Stimulated activated CD8-positive, alpha-beta memory T cell treated with anti-CD3 and anti-CD28 coated beads, Interleukin-4, amount 100 ng/mL, for 1 hour (primary cell): ENCODE measurements at places on chromosomes 5 and 9.

DNA sequence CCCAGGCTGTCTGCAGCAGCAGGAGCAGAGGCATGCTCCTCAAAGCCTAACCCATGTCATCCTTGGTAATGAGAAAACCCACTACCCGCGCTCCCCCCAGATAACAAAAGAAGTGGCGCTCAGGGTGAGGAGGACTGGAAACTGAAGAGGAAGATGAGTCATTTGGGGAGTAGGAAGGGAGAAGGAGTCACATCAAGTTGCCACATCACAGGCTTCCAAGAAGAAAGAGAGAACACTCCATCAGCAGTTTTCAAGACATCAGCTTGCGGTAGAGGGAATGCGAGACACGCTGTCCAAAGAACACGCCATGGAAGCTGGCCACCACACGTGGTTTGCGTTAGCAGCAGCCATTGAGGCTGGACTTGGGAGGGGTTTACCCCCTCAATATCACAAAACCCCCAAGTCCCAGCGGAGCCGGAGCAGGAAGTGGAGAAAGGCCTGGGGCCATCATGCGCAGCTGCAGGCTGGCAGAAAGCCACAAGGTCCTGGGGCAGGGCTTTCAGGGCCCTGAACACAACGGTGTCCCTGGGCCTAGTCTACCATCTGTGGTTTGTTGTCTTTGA lies 41.5 kb downstream of the SH3PXD2B start:
- no peak for DNase-seq

DNA sequence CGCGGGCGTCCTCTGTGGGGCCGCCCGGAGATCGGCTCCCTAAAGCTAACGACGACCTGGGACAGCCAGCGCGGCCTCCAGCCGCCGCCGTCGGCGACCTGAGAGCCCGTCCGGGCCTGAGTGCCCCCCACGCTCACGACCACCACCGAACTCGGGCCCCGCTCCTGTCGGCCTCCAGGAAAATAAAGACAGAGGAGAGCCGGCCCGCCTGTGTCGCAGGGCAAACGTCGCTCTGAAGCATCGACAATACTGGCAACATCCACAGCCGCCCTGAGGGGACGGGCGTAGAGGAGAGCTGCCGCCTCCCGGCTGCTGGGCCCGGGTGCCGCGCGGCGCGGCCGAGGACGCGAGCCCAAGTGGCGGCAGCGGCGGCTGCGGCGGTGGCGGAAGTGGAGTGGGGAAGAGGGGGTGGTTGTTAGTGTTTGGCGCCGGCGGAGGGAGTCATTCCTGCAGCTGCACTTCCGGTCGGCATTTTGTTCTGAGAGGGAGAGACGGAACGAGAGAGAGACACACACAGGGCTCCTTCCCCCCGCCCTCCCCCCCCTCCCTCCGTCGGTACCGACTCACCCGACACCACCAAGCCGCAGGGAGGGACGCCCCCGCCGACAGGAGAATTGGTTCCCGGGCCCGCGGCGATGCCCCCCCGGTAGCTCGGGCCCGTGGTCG lies at the start of gene NIPBL:
Gene NIPBL, plus strand, starts transcription at position 471 of the 666 bp plus-strand sequence. CDS start 76,928 bp downstream, outside the sequence.
- peak; percentile 68 for DNase-seq

DNA sequence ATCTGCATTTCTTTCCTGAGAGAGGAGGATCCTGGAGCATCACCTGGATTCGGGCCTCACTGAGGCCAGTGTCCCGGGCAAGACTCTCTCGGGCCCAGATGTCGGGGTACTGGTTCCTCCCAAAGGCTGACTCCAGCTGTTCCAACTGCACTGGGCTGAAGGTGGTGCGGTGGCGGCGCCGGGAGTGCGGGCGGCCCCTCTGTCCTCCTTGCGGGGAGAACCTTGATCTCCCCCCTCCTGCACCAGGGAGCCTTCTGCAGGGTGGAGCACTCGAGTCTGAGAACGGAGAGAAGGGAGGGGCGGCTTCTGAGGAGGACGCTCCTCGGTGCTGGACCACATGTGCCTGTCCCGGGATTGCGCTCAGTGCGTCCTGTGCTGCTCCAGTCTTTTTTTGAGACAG lies 2.0 kb downstream of the PROP1 start:
- DNase-seq: no peak

- no peak for DNase-seq
These were observed 81.8 kb upstream of the ELL2 start for GRCh38 chr5:96043446-96043845.

GRCh38 chr5:150227036-150227435 lies 37.2 kb downstream of the SLC6A7 start:
- DNase-seq: no peak

DNA sequence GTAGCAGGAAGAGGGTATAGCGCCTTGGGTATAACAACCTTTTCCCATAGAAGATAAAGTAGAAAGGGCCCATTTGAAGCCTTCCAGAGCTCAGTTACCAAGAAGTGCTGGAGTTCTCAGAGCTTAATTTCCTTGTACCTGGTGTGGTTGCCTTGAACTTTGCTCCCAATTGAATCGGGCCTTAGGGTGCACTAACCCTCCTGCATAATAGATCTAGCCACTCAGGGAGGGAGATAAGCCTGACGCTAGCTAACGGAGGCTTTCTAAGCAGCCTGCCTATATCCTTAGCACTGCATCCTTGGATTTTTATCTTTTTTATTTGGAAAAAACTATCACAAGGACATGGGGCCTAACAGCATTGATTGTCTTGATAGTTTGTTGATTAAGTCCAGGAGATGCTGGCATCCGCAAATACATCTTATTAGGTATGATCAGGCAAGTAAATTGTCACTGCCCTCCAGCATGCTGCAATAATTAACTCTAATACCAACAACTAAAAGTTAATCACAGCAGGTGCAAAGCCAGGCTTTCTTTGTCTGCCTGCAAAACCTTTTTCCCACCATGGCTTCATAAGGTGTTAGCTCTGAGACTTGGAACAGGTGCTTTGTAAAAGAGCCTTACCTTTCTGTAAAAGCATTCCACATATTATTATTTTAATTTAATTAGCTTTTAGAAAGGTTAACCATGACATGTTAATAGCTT lies 199.4 kb downstream of the SREK1 start:
- no peak for DNase-seq

DNA sequence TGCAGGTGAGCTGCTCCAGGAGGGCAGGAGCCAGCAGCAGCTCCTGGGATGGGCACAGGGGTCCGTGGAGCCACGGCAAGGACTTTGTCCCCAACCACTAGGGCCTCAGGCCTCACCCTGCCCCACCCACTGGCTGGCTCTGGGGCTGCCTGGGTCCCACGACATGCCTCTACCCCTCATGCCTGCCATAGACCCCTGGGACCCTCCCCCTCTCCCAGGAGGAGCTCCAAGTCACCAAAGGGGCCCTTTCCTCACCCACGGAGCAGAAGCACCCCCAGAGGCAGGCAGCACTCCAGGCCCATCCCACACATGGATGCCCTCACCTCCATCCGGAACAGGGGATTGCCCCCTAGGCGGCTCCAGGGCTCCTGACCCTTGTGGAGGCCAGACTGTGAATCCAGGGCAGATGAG lies 6.5 kb downstream of the ABCA2 start:
- no peak for DNase-seq

DNA sequence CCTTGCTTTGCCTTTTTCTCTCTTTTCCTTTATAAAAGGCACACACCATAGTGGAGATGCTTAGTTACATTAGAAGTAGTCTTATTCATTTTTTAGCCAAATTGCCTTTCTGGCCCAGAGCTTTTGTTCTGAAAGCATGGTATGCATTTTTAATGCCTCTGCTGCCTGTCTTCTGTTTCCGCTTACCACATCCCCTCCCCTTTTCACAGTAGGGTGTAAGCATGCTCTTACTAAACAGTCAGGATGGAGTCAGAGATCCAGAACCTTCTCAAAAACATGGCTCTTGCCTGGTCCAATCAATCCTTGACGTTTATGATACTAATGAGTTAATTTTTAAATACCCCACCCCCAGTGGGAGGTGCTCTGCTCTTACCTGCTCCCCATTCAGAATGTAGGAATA lies 22.5 kb downstream of the PPP3R2 start:
- no peak for DNase-seq

GRCh38 chr9:137988051-137988450 lies 110.5 kb downstream of the CACNA1B start:
- no peak for DNase-seq

DNA sequence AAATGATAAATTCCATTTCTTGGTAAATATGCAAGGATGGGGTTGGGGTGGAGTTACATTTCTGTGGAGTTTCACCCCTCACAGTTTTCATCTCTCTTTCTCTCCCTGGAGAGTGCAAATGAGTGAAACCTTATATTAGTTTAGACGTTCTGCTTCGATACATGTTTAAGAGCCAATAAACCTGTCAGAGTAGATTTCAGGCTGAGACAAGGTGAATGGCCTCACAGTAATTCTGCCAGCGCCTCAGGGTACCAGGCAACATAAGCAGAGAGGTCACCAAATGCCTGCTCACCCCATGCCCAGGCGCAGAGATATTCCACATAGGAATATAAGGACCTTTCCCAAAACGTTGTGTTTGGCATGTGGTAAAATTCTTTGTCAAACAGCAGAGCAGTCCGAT lies 154.9 kb upstream of the VLDLR start:
- no peak for DNase-seq

GRCh38 chr9:99106044-99106375 lies 1.1 kb downstream of the TGFBR1 start:
- DNase-seq: no peak

GRCh38 chr9:111945216-111945615 lies 48.6 kb downstream of the UGCG start:
- no peak for DNase-seq

DNA sequence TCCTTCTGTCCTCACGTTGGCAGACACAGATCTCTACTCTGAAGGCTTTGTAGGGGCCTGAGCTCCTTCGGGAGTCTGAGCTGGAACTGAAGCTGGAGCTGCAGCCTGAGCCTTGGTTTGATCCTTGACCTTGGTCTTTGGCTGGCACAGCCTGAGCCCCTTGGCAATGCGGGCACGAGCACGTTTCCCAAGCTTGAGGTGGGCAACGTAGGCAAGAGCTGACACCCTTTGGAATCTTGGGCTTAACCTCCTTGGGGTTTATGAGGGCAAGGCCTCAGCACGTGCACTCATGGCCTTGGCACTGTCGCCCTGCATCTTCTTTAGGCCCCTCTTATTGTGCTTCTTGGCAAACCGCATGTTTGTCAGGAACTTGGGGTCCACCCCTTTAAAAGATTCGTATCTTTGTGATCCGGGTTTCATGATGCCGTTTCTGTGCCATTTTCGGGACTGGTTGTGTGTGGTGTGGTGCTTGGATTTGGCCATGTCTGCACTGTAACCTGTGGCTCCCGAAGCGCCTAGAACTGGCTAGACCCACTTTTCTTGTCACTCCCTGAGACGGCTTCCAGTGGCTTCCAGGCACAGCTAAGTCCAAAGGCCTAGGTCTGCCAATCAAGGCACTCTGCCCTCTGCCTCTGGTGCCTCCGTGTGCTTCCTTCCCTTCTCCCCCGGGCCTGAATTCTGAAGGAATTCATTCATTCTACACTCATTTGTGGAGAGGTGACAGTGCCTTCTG lies 1.4 kb downstream of the SUSD1 start:
- no peak for DNase-seq

GRCh38 chr9:20783057-20784038 lies 99.3 kb downstream of the FOCAD start:
- DNase-seq: no peak

GRCh38 chr5:55231029-55231918 lies 2.1 kb downstream of the CCNO start:
- no peak for DNase-seq

DNA sequence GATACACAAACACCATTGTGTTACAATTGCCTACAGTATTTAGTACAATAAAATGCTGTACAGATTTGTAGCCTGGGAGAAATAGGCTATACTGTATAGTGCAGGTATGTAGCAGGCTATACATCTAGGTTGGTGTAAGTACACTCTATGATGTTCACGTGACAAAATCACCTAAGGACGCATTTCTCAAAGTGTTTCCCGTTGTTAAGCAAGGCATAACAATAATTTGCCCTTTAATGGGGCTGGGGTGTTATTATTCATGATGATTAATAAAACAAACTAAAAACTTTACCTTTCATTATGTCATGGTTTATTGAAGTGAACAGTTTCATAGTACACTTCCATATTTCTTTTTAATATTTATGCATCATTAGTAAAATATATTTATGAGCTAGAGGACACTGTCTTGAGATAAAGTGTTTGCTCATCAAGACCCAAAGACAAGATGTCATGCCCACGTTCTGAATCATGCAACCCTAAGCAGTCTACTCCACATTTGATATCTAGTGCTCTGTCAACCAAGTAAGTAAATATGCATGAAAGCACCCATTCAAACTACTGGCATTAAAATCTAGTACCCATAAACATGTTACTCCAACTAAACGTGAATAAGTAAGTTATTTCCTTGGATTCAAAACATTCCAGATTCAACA lies 220.5 kb downstream of the NR2F1-AS1 start:
- DNase-seq: no peak

GRCh38 chr5:146368137-146368536 lies 29.5 kb downstream of the POU4F3 start:
- DNase-seq: no peak

- DNase-seq: no peak
These were observed 408.0 kb downstream of the CTNND2 start for GRCh38 chr5:11496137-11496719.

- no peak for DNase-seq
These were observed 48.9 kb downstream of the ZNF608 start for GRCh38 chr5:124697501-124697900.

GRCh38 chr9:85640425-85640824 lies 101.3 kb downstream of the AGTPBP1 start:
- DNase-seq: no peak

DNA sequence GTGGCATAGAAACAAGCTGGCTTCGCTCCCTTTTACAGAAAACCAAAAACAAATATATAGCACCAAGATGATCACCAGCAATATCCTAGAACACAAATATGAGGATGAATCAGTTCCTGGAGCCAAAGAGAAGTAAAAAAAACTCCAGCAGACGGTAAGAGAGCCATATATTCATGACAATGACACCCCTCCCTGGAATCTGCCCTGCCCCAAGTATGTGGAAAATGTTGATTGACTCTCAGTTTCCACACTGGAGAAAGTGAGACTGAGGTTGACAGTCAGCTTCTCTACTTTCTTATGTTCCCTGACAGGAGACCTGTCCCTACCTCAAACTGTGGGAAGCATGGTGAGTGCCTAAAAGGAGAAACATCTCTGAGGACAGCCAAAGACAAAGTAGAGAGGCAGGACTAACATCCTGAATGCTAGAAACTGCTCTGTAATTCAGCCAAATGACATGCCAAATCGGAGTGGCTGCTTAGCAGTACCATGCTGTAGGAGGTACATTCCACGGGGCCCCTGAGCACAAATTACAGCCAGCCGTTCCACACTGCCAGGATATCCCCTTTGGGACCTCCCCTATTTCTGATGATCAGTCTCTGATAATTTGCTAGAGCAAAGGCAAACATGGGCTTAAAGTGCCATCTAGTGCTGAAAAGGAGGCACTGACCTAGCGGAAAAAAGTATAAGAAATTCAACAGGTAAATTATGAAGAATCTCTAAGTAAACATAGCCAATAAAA lies 424.0 kb upstream of the RGMB start:
- no peak for DNase-seq

- DNase-seq: no peak
These were observed 17.5 kb downstream of the STXBP1 start for GRCh38 chr9:127629468-127630081.
